ENCODE measurements at places on chromosomes 12 and 14.

DNA sequence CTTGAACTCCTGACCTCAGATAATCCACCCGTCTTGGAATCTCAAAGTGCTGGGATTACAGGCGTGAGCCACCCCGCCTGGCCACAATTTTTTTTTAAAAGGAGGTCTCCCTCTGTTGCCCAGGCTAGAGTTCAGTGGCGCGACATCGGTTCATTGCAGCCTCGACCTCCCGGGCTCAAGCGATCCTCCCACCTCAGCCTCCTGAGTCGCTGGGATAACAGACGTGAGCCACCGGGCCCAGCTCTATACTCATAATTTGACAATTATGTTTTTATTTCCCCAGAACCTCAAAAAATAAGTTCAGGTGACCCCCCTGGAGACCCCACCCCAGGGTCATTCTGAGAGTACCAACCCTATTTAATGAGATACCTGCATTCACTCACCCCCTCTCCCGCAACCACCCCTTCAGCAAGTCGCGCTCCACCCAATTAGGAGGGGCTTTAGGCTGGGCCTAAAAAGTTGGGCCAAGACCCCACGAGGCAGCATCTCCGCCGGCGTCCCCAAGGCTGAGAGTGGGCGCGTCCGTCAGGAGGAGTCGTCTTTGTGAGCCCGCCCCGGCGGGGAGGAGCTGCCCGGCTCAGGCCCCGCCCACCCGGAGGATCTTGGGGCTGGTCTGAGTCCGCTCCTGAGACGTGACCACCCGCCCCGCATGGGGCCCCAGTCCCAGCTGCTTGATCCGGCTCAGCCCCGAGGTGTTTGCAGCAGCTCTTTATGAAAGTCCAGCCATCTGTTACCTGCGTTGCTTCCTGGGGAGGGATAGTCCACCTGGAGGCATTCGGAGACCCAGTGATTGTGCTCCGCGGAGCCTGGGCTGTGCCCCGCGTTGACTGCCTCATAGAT lies at the start of gene ANKRD33:
TSS of gene ANKRD33 (plus strand) at position 628 of the 840 bp plus-strand sequence. CDS start at position 712, 84 bp downstream.
- DNase-seq = no peak

GRCh38 chr14:94689218-94689984 lies 77.2 kb downstream of the SERPINA3 start:
- no peak for DNase-seq

DNA sequence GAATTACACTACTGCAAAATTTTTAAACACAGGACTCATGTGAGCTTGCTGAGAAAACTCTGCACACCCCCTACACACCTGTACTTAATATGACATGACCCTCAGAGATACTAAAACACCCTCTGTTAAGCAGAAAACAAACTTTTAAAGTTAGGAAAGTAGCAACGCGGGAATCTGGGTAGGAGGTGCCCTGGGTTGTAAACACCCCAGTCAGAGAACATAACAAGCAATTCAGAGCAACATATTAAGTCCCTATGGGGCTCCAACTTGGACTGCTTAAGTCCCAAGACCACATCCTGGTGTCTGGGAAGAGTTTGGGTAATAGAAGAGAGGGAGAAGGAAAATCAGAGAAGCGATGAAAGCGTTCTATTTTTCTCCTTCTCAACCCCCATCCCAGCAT lies 1.2 kb downstream of the ATF7 start:
- no peak for DNase-seq

GRCh38 chr14:94638961-94639817 lies 27.0 kb downstream of the SERPINA3 start:
- no peak for DNase-seq

- no peak for DNase-seq
These were observed 247.6 kb downstream of the RPAP3 start for GRCh38 chr12:47458279-47458678.

GRCh38 chr12:120229487-120230325 lies 28.8 kb upstream of the RPLP0 start:
- no peak for DNase-seq

DNA sequence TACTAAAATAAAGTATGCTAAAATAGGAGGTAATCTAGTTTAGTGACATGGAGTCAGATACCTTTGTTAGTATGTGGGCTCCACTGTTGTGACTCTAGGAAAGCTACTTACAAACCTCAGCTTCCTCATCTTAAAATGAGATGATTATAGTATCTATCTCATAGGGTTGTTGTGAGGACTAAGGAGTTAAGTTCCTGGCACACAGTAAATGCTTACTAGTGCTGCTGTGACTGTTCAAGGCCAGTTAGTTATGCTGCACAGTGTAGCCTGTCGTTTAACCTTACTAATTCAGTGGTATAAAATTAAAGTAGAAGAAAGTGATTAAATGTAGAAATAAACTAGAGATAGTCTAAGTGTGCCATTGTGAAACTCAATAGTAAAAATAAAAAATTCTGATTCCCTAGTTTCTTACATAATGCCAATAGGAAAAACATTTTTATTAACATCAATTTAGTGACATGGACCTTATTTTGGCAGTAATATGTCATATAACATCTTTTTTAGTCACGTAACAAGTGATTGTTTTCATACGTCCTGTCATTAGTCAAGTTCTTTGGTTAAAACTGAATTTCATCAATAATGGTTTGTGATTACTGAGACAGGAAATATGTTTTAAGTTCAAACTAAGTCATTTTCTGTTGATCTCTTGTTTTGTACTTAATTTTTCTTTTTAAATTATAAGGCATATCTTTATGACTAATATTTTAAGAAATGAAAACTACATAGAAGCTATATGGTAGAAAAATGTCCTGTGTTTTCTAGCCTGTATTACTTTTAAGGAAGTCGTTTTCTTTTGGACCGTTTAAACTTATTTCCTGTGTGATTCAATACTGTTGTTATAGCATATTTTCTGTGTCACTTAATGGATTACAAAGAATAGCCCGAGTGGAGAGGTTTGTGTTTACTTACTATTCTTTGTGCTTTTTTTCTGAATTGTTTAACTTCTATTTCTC lies 74.0 kb downstream of the PCNX1 start:
- no peak for DNase-seq

GRCh38 chr12:82523996-82524395 lies 162.7 kb upstream of the TMTC2 start:
- no peak for DNase-seq

DNA sequence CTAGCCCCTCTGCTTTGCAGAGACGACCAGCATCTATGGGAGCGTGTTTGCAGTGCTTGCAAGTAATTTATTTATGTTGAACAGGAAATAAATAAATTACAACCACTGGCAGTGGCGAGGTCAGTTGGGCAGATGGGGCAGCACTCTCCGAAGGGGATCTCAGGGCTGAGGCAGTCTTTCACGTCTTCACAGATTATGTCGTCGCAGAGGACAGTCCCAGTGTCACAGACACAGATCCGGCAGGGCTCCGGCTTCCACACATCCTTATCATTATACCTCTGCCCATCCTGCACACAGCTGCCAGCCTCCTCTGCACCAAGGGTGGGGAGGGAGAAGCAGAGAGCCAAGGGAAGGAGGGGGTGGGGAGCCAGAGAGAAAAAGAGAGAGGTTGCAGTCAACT lies 4.5 kb downstream of the COL2A1 start:
- DNase-seq = no peak

DNA sequence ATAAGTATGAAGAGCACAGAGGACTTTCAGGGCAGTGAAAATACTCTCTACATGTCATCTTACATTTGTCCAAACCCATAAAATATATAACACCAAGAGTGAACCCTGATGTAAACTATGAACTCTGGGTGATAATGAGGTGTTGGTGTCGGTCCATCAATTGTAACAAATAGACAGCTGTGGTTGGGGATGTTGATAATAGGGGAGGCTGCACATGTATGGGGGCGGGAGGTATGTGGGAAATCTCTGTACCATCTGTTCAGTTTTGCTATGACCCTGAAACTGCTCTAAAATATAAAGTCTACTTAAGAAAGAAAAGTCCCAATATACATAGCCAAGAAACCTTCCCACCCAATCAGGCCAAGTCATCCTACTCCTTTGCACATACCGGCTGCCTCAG lies 88.5 kb downstream of the GPR135 start:
- DNase-seq = no peak

DNA sequence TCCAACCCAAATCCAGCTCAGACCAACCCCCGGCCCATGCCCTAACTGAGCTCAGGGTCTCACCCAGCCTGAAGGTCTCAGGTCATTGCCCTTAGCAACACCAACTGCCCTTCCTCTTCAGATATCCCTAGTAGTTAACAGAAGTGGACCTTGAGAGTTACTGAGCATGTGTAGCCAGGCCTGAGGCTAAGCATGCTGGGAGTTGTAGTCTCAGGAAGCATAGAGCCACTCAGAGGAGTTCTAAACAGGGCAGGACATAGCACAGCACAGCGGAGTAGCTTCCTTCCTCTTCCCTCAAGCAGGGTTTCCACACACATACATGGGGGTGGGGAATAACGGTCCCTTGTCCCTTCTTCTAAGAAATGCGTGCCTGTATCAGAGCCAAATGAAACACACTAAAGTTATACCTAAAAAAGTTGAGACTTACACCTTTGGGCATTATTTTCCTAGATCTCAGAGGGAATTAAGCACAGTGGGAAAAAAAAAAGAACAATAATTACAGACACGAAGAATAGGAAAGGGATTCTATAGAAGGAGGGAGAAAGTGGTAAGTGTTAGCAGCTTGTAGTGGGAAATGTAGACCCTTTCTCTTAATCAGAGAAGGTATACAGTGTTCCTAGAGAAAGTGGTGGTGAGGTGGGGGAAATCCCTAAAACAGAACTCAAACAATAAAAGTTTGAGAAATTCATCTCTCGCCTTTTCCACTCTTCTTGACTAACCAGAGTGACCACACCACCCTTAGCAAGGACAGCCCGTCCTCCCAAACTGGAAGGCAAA lies 4.4 kb downstream of the KMT2D start:
- no peak for DNase-seq
